ENCODE measurements at places on chromosomes 16 and 17.

GRCh38 chr16:11597235-11598095 lies 10.7 kb upstream of the LITAF start:
- no peak for ATAC-seq

DNA sequence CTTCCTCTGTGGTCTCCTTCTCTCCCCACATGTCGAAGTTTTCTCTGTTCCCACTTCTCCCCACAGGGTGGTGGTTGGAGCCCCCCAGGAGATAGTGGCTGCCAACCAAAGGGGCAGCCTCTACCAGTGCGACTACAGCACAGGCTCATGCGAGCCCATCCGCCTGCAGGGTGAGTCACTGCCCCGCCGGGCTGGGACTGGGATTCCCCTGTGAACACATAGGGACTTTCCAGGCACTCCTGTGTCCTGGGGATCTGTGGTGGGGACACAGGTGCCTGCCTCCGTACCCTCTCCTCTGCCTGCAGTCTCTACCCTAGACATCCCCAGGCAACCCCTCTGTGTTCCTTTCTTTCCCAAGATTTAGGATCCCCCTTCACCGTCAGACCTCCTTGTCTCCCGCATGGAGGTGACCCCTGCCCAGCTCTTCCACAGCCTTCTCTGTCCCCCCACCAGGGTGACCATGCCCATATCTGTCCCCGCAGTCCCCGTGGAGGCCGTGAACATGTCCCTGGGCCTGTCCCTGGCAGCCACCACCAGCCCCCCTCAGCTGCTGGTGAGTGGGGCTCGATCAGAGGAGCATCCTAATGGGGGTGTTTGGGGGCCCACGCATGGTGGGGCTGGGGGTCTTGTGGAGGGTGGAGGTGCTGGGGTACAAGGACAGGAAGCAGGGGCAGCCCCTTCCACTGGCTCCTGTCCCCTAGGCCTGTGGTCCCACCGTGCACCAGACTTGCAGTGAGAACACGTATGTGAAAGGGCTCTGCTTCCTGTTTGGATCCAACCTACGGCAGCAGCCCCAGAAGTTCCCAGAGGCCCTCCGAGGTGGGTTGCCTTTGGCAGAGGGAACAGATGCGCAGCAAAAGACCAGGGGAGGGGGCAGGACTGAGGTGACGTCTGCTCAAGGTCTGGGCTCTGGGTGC lies 5.8 kb downstream of the ITGAM start:
- peak; percentile 94 for ATAC-seq

GRCh38 chr16:85757341-85757822 lies 6.5 kb upstream of the C16orf74 start:
- peak; percentile 24 for ATAC-seq

DNA sequence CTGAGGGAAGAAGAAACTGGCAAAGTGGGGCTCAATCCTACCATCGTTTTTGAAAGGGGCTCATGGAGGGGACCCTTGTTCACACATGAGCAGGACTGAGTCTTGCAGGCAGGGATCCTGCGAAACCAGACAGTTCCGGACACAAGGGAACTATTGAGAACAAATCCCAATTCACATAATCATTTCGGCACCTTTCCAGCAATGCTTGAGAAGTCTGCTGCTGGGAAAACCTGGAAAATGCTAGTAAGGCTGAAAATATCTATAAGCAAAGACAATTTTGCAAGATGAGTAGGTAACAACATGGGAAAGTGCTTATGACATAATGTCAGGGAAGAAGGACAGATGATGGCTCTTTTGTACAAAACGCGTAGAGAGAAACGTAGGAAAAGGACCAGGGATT lies 52.1 kb upstream of the BPTF start:
- no peak for ATAC-seq

- no peak for ATAC-seq
Observed at GRCh38 chr17:54680410-54680809, 220.2 kb upstream of the TOM1L1 start.

Measured in stimulated activated memory B cell treated with anti-CD40 and anti-IgM and Interleukin-4, amounts not matched to agents 10 μg/mL and 1 μg/mL and 100 μg/mL, for 72 hours (primary cell).